ENCODE measurements at places on chromosomes 2 and 18.

- DNase-seq: no peak
Observed at GRCh38 chr18:49856496-49856895, 43.2 kb upstream of the ACAA2 start.

- DNase-seq: no peak
Observed at GRCh38 chr18:68699043-68699442, 15.9 kb downstream of the TMX3 start.

DNA sequence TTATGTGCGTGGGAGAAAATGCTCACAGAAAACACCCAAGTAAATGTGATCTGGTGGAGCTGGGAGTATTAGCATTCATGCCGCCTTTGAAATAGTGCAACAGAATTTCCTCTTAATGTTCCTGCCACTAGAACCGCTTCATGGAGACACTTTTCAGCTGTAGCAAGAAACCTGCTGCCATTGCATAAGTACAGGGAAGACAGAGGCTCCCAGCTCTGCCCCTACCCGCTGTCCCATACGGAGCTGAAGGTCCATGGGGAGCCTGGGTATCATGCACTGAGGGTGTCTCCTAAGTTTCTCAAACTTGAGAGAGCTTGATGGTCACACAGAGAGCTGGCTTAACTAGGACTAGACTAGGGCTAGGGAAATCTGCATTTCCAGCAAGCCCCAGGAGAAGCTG, 49.6 kb downstream of the CRIM1 start:
- DNase-seq: no peak

GRCh38 chr2:20931346-20931745, 108.4 kb upstream of the LDAH start:
- no peak for DNase-seq

GRCh38 chr2:231009236-231009919, 13.5 kb downstream of the SPATA3 start:
- no peak for DNase-seq

DNA sequence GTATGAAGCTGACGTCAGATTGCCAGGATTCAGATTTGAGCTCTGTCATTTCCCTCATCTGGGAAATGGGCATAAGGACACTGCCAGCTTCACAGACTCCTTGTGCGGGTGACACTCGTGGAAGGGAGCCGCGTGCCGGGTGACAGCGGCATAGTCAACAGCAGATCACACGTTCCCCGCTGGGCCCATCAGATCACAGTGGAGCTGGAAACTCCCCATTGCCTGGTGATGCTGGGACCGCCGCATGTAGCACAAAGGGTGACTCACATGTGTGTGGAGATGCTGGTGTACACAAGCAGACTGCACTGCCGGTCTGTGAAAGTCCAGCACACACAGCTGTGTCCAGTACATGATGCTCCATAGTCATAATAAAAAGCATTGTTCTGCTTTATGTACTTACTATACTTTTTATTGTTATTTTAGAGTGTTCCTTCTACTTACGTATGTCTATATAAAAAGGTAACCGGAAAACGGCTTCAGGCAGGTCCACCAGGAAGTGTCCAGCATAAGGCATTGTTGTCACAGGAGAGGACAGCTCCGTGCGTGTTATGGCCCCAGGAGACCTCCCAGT, 31.8 kb downstream of the SALL3 start:
- no peak for DNase-seq

GRCh38 chr18:1544016-1544415, 639.3 kb downstream of the ADCYAP1 start:
- DNase-seq: no peak

DNA sequence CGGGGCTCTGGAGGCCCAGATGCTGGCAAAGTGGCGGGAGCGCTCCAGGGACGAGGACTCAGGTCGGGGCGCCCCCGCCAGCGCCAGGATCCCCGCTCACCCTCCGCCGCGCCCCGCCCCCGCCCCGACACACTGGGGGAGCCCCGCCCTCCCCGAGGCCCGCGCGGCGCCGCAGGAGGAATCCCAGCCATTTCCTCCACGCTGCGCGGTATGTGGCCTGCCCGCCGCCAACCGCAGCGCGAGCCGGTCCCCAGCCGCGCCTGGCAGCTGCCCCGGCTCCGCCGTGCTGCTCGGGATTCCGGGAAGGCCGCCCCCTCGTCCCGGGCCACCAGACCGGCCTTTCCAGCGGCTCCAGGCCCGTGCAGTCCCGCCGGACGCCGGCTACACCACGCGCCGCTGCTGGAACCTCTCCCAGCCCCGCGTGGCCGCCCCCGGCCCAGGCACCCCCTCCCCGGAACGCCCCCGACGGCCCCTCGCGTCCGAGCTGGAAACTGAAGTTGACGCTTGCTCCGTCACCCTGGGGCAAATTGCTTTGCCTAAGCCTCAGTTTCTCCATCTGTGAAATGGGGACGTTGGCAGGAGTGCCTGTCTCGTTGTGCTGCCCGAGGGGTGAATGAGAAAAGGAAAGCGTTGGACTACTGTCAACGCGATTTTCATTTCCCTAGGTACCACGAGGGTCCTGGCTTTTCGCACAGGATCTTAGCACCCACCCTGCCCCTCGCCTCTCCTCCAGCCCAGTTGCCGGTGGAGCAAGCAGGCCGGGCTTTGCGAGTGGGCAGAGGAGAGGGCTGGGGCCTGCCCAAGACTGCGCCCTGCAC, 53.6 kb downstream of the PKDCC start:
- peak; percentile 62 for DNase-seq

DNA sequence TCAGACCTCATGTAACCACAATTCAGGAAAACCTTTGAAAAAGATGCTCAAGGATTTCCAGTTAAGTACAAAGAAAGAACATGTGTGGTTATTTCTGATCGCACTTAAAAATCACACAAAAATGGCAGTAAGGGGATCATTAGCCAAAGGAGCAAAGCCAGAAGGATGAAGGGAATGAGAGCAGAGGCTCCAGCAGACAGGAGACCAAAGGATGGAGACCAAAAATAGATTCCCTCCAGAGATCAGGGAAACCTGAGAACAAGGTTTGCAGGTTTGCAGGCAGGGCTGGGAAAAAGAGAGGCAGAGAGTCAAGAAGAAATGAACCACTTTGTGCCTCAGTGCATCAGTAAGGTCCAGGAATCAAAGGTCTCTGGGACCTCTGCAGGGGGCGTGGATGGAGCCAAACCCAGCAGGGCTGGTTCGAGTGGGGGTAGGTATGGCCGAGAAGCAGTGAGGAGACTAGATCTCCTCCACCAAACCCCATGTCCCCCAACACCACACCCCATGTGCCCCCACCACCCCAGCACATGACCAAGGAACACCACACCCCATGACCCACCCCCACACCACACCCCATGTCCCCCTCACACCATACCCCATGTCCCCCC, 98.5 kb upstream of the GPC1 start:
- DNase-seq: no peak

GRCh38 chr2:217585362-217585761, 417.4 kb downstream of the TNS1 start:
- DNase-seq: no peak

DNA sequence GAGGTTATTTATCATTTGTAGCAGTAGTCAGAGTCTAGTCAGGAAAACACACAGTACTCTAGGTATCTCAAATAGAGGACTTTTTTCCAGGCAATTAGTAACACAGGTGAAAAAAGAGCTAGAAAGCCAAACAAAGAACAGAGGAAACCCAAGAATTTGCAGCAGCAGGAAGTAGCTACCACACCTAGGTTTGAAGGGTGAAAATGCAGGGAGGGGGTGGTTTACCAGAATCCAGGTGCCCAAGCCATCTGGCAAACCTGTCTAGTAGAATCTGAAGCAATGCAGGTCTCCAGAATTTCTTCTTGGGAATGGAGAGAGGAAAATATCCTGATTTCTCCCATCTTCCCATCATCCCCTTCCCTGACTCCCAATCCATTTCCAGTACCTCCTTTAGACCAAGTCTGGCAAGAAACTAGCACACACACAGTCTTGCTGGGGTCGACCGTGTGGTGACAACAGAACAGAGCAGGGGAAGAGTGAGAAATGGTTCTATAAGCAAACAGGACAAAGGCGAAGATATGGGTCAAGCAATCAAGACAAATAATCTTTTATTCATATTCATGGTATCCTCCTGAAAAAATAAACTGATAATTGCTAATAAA, 231.9 kb upstream of the MMADHC start:
- DNase-seq: no peak

- no peak for DNase-seq
Observed at GRCh38 chr2:136195226-136195625, 77.3 kb upstream of the CXCR4 start.

DNA sequence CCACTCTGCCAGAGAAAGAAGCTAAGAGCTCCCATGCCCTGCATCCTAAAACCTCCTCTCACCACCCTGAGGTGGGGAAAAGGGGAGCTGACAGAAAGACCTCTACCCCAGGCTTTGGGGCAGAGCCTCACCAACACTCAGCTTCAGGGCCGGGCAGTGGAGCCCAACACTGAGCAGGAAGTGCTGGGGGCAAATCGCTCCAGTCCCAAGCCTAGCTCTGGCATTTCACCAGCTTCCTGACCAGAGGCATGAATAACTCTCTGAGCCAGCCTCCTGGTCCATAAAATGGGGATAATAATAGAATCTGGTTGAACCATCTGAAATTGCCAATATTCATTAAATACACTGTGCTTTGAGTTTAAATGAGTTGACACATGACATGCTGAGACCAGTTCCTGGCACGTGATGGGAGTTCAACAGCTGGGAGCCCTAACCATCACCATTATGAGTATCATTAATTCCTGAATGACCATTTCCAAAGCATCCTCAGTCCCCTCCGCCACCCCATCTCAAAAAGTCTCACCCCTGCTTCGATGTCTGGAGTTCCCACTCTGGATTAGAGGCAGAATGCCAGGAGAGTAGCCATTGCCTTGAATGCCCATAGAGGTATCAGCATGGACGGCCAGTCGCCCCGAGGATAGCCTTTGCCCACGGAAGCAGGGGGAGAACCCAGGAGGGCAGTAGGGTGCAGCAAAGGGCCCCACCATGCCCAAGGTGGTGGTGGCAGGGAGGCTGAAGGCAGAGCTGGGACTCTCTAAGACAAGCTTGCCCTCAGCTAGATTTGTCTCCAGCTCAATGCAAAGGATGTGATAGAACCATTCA, 153.4 kb downstream of the TNS1 start:
- DNase-seq: no peak

DNA sequence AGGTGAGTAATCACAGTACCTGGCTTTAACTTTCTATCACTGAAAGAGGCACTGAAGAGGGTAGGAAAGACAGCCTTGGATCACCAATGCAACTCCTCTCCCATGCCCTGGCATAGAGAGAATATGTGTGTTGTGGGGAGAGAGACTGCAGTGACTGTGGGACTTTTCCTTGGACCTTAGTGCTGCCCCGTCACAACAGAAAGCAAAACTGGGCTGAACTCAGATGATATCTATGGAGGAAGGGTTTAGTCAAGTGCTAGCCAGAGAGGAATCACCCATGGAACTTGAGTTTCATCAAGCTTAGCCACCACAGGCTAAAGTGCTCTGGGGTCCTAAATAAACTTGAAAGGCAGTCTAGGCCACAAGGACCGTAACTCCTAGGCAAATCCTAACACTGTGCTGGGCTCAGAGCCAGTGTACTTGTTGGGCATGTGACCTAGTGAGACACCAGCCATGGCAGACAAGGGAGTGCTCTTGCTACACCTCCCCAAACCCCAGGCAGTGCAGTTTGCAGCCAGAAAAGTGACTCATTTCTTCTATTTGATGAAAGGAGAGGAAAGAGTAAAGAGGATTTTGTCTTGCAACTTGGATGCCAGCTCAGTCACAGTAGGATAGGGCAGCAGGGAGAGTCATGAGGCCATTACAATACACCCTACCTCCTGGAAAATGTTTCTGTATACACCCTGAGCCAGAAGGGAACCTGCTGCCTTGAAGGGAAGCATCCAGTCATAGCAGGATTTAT, 105.8 kb upstream of the SPOPL start:
- DNase-seq: no peak

DNA sequence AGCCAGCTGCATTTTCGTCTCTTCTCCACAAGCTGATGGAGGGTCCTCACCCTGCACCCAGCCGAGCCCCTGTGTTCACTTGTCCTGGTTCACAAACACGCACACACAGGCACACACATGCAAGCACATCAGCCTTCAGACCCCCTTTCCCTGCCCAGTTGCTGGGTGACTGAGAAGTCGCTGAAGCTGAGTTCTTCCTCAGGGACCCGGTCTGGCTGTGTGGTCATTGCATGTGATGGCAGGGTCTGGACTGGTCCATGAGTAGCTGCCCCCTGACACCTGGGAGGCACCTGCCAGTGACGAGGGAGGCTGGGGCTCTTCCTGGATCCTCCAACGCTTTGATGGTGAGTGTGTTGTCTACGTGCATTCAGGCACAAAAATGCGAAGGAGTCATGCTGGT, 546.1 kb upstream of the SALL3 start:
- no peak for DNase-seq

DNA sequence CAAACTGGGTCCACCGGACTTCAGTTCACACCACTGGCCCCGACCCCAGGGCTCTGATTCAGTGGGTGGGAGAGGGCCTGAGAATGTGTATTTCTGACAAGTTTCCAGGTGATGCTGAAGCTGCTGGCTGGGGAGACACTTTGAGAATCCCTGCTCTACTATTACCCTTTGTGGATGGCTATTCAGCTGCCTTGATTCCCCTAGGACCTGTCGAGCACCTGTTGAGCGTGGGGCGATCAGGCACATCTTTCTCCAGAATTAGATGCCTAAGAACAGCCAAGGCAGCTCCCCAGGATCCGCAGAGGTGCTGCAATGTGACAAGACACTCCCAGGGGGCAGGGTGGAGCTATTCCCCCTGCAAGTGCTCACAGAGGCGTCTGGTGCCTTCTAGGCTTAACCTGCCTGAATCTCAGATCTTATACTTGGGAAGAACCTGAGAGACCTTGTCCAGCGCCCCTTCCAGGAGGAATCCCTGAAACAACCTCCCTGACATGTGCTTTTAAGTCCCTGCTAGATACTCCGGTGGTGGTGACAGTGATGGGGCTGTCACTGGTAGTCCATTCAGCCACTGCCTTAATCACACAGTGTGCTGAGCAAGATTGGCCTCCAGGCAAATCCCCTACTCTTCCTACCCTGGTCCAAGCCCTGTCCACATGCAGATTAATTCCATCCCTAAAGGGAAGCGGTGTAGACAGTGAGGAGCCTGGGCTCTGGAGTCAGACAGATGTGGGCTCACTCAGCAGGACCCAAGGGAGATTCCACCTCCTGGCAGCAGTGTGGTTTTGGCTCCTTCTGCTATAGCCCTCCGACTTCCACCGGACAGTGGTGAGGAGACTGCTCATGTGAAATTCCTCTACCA, 43.4 kb upstream of the OTOF start:
- no peak for DNase-seq

Measured in activated CD4-positive, alpha-beta T cell treated with anti-CD3 and anti-CD28 coated beads, Interleukin-2, amount 50 U/mL, for 1 hour (primary cell).